CD4-positive, alpha-beta T cell treated with Interleukin-15 for 1 hour (primary cell): ENCODE measurements at places on chromosomes 16 and 17.

GRCh38 chr16:86836503-86837129, 258.3 kb downstream of the FOXL1 start:
- DNase-seq, result no peak

DNA sequence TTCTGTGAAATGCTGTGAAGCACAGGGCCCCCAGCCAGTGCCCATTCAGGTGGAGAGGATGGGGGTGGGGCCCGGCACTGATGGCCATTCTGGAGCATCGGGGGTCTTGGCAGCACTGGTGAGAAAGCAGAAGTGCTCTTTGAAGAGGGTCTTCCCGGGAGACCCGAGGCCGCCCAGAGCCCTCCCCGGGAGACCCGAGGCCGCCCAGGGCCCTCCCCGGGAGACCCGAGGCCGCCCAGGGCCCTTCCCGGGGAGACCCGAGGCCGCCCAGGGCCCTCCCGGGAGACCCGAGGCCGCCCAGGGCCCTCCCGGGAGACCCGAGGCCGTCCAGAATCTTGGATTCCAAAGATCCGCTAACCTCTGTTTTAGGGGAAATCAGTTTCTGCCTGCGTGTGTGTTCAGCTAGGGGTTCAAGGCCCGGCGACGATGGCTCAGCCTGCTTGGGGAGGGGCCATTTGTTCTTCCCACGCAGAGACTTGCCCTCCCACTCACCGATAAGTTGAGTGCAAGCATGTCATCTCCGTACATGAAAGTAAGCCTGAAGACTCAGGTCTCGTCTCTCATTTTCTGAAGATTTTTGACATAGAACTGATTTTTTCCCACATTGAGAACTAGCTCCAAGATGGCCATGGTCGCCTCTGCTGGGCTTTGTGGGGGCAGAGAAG, 35.2 kb upstream of the CAPN15 start:
- DNase-seq, result no peak

DNA sequence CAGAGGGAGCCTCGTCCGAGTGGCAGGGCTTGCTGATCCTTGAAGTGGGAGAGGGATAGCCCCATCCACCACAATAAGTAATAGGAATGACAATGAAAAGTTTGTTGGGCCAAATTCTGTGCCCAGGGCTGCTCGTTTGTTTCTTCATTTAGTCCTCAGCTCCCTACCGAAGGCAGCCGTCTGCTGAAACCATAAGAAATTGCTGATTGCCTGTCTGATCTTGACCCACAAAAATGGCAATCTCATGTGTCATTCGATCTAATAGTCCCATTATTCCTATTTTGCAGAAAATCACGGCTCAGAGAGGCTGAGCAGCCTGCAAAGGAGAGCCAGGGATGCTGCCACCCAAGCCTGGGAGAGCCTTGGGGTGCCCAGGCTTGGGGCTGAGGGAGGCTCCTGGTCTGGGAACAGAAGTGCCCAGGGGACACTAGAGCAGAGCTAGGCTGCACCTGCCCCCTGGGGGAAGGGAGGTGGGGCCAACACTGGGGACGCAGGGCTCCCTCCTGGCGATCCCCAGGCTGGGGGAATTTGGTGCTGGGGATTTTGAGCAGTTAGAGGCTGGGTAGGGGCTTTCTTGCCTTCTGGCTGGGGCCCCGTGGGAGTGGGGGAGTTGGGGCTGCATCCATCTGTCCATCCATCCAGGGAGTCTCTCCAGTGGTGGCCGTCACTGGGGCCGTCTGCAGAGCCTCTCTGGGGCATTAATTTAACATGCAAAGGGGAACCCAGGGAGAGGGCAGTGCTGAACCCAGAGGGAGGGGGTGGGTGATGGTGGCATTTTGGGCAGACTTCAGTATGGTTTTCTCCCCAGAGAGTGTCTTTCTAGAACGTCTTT, 53.5 kb downstream of the SOCS1 start:
- DNase-seq, result no peak

- DNase-seq, result no peak
Measured at GRCh38 chr17:3912827-3913226, 3.4 kb downstream of the P2RX1 start.

DNA sequence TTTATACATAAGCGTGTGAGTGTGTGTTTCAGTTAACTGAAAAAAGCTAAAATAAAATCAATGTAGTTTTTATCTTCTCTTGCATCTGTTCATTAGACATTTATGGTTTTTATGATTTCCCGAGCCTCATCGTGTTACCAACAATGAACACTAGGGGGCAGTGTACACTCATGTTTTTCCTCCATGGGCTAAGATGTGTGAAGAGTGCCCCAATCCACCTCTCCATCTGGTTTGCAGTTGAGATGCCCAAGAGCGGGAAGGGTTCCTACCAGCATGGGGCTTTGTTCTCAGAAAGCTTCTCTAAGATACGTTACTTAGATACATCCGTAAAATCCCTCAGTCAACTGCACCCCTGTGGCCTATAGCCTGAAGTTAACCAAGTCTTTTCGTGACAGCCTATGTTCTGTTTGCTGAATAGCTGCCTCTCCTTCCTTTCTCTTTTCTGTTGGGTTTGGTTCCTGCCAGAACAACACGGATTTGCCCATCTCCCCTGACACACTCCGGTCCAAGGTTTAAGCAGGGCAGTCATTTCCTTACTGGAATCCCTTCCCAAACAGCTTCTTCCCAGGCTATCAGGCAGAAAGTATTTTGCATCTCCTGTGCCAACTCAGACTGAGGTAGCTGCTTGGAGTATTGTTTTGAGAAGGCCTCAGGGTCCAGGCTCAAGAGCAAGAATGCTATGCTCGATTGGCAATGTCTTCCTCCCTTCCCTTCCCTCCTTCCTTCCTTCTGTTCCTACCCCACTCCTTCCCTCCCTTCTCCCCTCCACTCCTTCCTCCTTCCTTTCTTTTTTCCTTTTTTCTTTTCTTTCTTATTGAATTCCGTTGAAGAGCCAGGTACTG, 12.9 kb upstream of the ELAC2 start:
- peak; percentile 24 for DNase-seq

DNA sequence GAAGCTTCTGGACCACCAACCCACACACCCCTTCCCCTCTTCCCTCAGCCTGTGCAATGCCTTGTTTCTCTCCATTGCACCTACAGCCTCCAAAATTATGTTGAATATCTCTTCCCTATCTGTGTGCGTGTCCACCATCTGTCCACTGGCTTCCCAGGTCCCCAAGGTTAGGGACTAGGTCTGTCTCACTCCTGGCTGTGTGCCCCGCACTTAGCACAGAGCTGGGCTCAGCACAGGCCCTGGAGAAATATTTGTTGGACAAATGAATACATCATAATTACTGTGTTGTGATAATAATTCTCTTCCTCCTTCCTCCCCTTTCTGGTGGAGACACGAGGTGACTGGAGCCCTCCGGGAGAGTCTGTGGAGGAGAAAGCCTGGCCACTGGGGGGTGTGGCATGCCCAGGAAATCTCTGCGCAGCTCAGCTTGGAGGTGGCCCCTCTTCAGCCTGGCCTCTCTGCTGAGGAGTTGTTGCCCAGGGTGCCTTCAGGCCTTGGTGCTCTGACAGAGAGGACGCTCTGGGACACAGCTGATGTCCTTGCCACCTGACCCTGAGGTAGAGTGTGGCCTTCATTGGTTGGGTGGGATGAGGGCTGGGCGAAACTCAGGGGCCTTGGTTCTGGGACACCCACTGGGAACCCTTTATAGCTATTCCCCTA, 3.3 kb upstream of the BRD7 start:
- DNase-seq, result no peak

DNA sequence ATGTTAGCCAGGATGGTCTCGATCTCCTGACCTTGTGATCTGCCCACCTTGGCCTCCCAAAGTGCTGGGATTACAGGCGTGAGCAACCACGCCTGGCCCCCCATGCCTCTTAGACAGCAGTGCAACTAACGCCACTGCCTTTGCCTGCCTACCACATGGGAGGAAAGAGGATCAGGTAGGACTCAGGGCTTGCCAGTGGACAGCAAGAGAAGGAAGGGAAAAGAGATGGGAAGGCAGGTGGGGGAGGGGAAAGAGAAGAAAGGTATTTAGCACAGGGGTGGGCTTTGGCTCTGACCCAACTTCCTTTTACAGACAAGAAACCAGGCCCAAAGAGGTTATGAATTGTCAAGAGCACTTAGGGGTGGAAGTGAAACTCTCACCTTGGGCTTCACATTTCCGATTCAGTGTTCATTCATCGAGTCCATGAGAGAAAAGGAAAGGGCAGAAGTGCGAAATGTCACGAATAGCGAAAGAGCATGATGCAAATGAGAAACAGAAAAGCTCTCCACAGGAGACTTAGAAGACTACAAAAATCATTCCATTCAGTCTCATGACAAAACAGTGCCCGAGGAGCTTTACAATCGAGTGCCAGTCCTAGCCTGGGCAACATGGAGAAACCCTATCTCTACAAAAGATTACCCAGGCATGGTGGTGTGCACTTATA, 36.4 kb downstream of the CDK5R1 start:
- no peak for DNase-seq

DNA sequence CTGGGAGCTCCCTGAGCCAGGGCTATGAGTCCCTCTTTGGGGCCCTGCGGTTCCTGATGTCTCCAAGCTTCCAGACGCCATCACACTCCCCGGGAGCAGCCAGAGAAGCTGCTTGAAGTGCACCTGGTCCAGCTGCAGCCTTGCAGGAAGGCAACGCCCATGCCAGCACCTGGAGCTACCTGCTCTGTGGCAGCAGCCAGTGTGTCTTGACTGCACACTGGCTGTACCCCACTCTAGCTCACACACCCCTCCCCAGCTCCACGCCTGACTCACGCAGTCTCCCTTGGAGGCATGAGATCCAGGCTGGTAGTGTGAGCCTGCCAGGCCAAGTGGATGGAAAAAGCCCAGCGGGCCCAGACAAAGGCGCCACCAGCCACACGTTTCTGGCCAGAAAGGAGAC, 63.3 kb downstream of the USP32 start:
- no peak for DNase-seq

DNA sequence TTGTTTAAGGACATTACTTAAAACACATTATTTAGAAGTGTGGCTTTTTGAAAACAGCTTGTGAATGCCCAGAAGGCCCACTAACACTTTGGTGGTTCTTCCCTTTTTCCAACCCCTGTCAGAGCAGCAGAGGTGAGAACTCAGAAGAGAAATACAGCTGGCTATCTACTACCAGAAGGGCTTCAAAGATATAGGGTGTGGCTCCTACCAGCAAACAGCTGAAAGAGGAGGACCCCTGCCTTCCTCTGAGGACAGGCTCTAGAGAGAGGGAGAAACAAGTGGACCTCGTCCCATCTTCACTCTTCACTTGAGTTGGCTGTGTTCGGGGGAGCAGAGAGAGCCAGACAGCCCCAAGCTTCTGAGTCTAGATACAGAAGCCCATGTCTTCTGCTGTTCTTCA, 6.9 kb upstream of the RAPGEFL1 start:
- DNase-seq, result no peak

DNA sequence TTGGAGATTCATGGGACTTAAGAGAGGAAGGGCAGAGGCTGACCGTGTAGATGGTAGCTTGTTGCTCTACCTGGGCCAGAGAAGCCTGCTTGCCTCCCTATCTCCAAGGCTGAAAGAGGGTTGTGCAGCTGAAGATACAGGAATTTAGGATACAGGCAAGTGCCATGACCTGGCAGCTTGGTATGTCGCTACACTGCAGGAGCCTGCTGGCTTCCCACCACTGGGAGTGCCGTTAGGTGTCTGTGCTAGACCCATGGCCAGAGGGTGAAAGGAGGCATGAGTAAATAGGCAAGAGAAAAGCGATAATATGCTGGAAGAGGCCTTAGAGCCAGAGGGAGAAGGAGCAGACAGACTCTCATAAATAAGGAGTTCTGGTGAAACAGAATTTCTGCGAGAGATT, 10.6 kb downstream of the NAA60 start:
- no peak for DNase-seq

GRCh38 chr16:21268236-21268635, 9.9 kb downstream of the CRYM start:
- DNase-seq, result no peak

- no peak for DNase-seq
Measured at GRCh38 chr17:5598457-5598856, 14.1 kb upstream of the NLRP1 start.

GRCh38 chr17:38443356-38444031, 15.2 kb downstream of the ARHGAP23 start:
- no peak for DNase-seq

DNA sequence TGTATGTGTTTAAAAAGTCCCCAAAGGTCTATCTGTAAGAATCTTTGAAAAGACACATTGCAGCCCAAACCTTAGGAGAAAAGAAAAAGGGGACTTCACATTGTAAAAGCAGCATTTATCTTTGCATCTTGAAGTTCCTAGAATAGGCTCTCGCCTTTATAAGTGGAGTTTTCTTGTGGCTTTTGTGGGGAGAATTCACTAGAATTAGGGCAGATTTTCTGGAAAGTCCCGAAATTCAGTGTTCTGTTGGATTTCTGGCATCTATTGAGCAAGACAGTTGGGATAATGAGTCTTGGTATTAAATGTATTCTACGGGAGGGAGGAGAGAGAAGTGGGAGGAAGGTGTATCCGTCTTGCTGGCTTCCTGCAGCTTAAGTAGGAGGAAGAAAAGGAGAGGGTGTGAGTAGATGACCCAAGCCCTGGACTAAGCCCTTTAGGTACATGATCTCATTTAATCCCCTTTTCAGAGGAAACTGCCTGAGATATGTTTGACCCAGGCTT, 62.6 kb downstream of the PRKCA start:
- DNase-seq, result no peak

- DNase-seq, result no peak
Measured at GRCh38 chr17:52145476-52145875, 13.0 kb downstream of the CA10 start.

DNA sequence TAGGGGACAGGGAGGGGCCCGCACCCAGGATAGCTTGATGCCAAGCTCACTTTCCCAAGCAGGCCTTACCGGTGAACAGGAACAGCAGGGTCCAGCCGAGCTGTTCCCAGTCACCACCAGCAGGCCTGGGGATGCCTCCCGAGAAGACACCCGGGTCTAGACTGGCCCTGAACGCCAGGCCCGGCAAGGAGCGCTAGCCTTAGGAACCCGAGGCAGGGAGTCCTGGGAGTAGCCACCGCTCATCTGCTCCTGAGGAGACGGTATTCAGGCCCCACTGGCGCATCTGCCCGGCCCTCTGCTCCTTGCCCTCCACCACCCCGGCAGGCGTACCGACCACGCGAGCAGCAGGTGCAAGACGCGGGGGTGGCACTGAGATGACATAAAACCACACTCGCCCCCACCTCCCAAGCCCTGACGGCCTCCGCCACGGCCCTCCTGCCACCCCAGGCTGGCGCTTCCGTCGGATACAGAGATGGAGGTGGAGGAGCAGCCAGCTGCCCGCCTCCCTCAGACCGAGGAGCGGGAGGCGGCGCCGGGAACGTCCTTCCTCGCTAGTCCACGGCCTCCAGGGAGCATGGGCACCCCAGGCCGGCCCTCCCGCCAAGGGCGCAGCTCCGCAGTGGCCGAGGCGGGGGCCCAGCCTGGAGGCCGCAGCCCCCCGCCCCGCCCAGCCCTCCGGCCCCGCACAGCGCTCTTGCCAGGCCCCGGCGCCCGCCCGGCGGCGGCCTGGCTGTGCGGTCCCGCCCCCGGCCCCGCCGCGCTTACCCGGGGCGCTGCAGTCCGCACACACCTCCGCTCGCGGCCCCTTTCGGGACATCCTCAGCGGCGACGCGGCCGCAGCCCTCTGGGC, 661 bp downstream of the GIT1 start:
- DNase-seq, result peak; percentile 55

GRCh38 chr16:87855852-87856715, 13.2 kb downstream of the SLC7A5 start:
- DNase-seq, result peak; percentile 70
